Keratinocyte (primary cell): ENCODE measurements at places on chromosomes 4 and X.

GRCh38 chr4:142960126-142960525 is 114.0 kb upstream of the INPP4B start:
- H3K27ac ChIP-seq, result no peak overlapping the region
- H3K4me1 ChIP-seq, result no peaks in the 10 kb centered on the region
- no peaks in the 10 kb centered on the region for H3K36me3 ChIP-seq
- H3K27me3 ChIP-seq, result no peaks in the 10 kb centered on the region
- H3K4me3 ChIP-seq, result no peak overlapping the region

GRCh38 chr4:138494116-138494515 is 252.0 kb upstream of the SLC7A11 start:
- no peak overlapping the region for H3K27ac ChIP-seq
- no peaks in the 10 kb centered on the region for H3K27me3 ChIP-seq
- no peaks in the 10 kb centered on the region for H3K4me1 ChIP-seq

DNA sequence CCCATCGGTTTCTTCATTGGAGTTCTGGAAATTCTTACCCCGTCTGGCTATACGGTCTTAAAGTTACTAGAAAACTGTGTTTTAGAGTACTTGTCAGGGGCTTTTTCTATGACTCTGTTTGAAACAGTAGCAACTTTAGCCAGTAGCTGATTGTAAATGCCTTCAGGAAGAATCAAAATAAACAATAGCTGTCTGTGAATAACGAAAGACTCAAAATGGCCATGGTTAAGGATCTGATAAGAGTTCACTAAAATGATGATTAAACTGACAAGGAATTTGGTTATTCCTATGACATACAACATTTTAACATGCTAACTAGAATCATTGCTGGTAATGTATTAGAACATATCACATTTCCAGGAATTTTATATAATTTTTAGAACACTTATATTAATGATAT is 191.0 kb downstream of the EVC2 start:
- no peaks in the 10 kb centered on the region for H3K27me3 ChIP-seq
- H3K27ac ChIP-seq, result no peak overlapping the region
- no peaks in the 10 kb centered on the region for H3K4me1 ChIP-seq
- DNase-seq, result no peak
- H3K36me3 ChIP-seq, result no peaks in the 10 kb centered on the region
- H3K4me3 ChIP-seq, result no peak overlapping the region

DNA sequence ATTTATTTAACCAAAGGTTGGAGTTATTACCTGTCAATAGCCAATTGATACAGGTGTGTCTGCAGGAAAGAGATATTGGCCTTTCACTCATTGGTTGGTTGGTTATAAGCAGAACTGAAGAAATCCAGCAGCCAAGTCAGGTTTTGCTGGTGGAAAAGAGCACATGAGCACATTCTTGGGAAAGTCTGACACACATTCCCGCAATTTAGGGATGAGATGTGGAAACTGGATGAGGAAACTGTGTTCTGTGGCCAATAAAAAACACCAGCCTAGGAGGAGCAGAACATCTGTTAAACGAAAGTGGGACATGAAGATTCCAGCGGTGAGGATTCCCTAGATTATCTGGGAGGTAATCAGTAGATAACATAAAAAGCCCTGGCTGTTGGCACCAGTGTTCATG is 567.4 kb upstream of the CPEB2 start:
- H3K4me3 ChIP-seq, result no peak overlapping the region
- H3K27me3 ChIP-seq, result no peaks in the 10 kb centered on the region
- no peaks in the 10 kb centered on the region for H3K4me1 ChIP-seq

DNA sequence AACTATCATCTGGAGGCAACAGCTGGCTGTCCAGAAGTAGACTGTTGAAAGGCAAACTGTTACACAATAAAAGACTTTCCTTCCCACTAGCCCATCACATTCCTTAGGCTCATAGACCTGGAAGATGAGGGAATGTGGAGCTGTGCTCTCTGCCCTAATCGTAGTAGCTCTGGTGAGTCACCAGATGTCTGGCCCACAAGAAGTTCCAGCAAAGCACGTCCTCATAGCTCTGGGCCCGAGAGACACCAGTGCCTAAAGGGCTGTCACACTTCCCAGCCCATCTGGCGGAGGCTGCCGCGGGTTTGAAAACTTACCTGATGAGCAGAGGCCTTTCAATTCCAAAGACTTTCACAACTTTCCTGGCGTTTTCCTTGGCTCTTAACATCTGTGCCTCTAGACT is 81.7 kb upstream of the STOX2 start:
- H3K27me3 ChIP-seq, result no peaks in the 10 kb centered on the region
- peaks cover 14% of the 10 kb centered on the region for H3K4me1 ChIP-seq
- H3K27ac ChIP-seq, result no peak overlapping the region
- no peaks in the 10 kb centered on the region for H3K36me3 ChIP-seq
- DNase-seq, result no peak

GRCh38 chr4:37836838-37837440 is 10.5 kb downstream of the PGM2 start:
- DNase-seq, result no peak
- H3K27me3 ChIP-seq, result no peaks in the 10 kb centered on the region
- H3K36me3 ChIP-seq, result peaks cover 27% of the 10 kb centered on the region

DNA sequence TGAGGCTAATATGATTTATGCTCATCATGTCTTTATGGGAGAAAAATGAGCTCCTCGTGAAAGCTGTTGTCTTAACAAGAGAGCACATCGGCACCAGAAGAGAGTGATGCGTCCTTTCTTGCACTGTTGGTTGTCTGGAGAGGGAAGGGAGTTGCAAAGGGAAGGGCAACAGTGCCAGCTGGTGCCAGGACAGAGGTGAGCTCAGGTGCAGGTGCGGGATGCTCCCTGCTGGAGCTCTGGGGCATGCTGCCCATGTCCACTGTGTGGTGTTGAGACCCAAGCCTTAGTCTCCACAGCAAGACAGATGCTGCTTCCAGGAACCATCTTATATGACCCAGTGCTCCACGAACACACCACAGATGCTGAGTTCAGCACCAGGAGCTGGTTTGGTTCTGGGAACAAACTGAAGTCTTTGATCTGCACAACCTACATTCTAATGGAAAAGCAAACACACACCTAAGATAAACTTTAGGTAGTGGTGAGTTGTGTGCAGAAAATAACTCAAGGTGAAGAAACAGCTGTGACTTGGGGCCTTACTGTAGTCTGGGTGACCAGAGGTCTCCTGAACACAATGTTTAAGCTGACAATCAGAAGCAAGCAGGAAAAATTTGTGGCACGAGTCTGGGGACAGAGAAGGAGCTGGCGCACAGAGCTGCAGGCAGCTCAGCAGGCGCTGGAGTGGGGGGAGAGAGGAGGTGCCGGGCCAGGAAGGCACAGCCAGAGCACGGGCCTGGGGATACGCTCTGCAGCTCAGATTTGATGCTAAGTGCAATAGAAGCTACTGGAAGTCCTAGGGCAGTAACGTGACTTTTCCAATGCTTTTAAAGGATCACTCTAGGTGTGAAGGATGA is 73.2 kb downstream of the HAUS3 start:
- no peaks in the 10 kb centered on the region for H3K27me3 ChIP-seq
- no peak for DNase-seq
- no peak overlapping the region for H3K27ac ChIP-seq
- no peak overlapping the region for H3K4me3 ChIP-seq
- no peaks in the 10 kb centered on the region for H3K4me1 ChIP-seq

- no peak overlapping the region for H3K27ac ChIP-seq
- no peaks in the 10 kb centered on the region for H3K27me3 ChIP-seq
- no peaks in the 10 kb centered on the region for H3K4me1 ChIP-seq
- H3K4me3 ChIP-seq, result no peak overlapping the region
These were observed 566.3 kb downstream of the STPG2 start for GRCh38 chr4:97577004-97577403.

DNA sequence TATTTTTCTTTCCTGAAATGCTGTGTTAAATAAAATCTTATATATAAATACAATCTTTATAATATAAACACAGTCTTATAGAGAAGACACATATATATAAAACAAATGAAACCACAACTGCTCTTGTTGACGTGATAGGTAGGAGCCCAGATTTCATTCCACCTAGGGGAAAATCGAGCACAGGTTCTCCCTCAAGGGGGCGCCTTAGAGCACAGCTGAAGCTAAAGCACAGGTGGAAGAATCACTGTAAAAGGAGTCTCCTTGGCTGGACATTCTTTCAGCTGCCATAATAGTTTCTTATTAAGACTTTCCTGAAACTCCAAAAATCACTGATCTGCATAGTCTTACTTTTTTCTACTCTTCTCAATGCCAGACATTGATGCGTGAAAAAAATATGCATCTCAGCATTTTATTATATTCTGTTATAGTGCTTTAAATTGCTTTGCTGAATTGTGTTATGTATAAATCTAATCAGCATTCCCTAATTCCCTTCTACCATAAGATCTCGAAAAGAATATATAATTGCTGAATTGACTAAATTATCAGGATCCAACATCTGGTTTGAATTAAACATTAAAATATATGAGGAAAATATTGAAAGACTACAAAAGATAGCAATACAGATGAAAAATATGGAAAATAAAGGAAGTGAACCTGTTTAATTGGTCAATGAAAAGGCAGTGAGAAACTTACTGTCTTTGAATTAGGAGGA is 25.5 kb upstream of the RXFP1 start:
- H3K27ac ChIP-seq, result no peak overlapping the region
- no peaks in the 10 kb centered on the region for H3K27me3 ChIP-seq
- H3K36me3 ChIP-seq, result no peaks in the 10 kb centered on the region

- no peaks in the 10 kb centered on the region for H3K27me3 ChIP-seq
- H3K4me1 ChIP-seq, result no peaks in the 10 kb centered on the region
- no peaks in the 10 kb centered on the region for H3K36me3 ChIP-seq
- no peak overlapping the region for H3K27ac ChIP-seq
These were observed 33.3 kb upstream of the XPNPEP2 start for GRCh38 chrX:129705377-129705925.

DNA sequence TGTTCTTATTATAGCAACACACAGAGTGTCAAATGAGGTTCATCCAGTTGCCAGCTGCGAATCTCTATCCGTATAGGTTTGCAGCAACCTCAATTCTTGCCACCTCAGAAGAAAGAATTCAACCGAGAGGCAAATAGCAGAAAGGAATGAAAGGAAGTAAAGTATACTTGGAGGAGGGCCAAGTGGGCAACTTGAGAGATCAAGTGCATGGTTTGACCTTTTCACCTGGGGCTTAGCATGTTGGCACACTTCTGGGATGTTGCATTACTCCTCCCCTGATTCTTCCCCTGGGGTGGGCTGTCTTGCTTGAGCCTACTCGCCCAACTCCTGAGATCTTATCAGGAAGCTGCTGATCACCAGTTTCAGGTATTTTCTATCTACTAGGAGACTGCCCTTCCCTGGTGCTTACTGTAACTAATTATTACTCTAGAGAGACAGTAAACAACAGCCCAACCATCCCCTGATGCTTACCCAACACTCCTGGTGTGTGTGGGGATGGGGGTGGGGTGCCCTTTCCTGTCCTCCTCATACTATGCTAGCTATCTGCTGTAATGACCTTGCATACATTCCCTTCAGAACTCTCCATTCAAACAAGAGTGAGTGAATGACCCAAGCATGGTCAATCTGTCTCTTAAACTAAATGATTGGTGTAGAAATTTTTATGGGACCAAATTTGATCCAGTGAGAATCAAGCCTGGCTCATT is 7.3 kb upstream of the TMEM33 start:
- DNase-seq, result no peak
- H3K4me3 ChIP-seq, result no peak overlapping the region
- H3K36me3 ChIP-seq, result no peaks in the 10 kb centered on the region
- H3K4me1 ChIP-seq, result no peaks in the 10 kb centered on the region
- H3K27me3 ChIP-seq, result no peaks in the 10 kb centered on the region
- no peak overlapping the region for H3K27ac ChIP-seq

- H3K4me1 ChIP-seq, result no peaks in the 10 kb centered on the region
- no peak for DNase-seq
- H3K27ac ChIP-seq, result no peak overlapping the region
- peaks cover 4% of the 10 kb centered on the region for H3K27me3 ChIP-seq
- no peak overlapping the region for H3K4me3 ChIP-seq
- H3K36me3 ChIP-seq, result no peaks in the 10 kb centered on the region
These were observed 27.5 kb downstream of the ENPEP start for GRCh38 chr4:110503270-110504083.

- no peak overlapping the region for H3K27ac ChIP-seq
- no peaks in the 10 kb centered on the region for H3K4me1 ChIP-seq
- DNase-seq, result no peak
- H3K4me3 ChIP-seq, result no peak overlapping the region
These were observed 80.3 kb downstream of the LNX1 start for GRCh38 chr4:53511014-53511413.
